ENCODE measurements at places on chromosomes 16 and 17. TPM values are rescaled to one million over a fixed set of nuclear protein-coding genes. Genes with fewer than 3 reads are reported as not detected.
A peak's percentile ranks its signal among the peaks of the same experiment; 100 is the strongest.

DNA sequence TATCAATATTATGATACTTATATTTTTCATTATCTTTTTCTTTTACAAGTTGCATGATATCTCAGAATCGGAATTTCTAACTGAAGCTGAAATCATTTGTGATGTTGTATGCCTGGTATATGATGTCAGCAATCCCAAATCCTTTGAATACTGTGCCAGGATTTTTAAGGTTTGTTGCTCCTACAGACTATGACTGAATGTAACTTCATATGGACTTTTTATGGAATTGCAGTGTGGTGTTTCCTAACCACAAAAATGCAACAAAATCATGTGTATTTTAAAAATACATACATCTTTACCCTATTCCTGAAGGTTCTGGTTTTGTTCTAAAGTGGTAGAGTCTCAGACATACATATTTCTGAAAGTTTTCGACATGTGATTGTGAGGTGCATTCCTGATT, 58.8 kb upstream of the RHBDL3 start:
- no peak for DNase-seq

C16orf86 gene
- total RNA-seq: 0.34 TPM

- DNase-seq: no peak
These were observed 13.7 kb downstream of the N4BP1 start for GRCh38 chr16:48596326-48596725.

GRCh38 chr17:37791447-37792399, 46.9 kb upstream of the HNF1B start:
- DNase-seq: no peak

DNA sequence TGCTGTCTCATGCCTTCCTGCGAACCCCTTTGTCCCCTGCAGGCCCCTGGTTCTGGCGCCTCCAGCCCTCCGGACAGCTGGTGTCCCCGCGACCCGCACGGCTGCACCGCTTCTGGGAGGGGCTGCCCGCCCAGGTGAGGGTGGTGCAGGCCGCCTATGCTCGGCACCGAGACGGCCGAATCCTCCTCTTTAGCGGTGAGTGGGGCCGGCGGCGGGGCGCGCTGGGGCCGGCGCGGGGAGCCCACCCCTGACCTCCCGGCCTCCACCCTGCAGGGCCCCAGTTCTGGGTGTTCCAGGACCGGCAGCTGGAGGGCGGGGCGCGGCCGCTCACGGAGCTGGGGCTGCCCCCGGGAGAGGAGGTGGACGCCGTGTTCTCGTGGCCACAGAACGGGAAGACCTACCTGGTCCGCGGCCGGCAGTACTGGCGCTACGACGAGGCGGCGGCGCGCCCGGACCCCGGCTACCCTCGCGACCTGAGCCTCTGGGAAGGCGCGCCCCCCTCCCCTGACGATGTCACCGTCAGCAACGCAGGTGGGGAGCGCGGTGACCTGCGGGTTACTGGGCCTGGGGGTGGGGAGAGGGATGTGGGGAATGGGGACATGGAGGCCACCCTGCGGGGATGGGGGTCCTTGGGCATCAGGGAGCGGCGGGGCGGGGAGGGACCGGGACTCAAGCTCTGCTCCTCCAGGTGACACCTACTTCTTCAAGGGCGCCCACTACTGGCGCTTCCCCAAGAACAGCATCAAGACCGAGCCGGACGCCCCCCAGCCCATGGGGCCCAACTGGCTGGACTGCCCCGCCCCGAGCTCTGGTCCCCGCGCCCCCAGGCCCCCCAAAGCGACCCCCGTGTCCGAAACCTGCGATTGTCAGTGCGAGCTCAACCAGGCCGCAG, 7.1 kb upstream of the IL32 start:
- DNase-seq: peak; percentile 33

DNA sequence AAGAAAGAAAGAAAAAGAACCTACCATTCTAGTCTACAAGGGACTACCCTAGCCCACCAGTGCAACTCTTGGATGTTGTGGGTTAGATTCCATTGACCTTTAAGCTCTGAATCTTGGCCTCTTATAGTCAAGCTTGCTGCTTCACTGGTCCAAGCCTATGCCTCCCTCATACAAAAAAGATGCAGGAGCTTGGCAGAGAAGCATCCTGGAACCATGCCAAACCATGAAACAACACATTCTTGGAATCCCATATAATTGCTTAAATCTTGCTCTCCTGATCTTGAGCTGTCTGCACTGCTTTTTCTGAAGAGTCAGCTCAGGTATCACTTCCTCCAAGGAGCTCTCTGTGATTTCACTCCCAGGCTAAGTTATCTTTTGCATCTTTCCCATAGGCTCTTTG, 117.9 kb upstream of the GPR139 start:
- no peak for DNase-seq

GUCY2D gene
- 1.7 TPM for total RNA-seq

DNA sequence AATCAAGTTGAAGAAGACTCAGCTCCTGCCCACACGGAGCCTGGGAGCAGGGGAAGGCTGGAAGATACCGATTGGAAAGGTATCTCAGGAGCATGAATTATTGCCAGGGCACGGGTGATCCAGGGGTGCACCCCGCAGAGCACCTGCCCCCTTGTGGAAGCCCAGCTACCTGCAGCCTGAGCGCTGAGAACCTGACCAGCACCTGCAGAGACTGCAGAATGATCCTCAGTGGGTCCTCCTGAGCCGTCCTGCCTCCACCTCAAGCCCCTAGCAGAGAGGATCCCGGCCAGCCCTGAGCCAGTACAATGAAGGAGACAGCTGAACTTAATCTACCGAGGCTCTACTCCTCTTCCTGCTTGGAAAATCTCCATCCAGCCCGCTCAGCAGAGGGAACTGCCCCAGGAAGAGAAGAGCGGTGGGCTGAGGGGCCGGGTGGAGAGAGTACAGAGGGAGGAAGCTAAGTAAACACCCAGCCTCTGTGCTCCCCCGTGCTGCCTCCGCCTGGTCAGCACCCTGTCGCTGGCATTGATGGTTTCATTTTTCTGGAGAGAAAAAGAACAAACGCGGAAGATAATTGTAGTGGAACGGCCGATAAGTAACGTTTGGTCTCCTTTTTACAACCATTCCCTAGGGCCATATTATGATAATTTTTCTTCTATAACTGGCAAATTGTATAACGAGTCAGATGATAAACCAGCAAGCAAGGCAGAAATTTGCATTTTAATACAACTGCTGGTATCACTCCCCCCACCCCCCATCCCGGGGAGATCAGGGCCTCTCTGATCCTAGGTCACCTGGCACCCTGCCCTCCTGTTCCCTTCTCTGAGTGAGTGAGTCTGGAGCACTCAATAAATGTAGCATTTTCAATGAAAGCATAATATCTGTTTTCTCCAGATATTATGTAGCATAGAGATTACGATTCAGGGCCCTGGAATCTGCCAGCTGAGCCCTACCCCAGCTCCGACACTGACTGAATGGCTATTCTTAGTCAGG, 204.5 kb upstream of the RPL38 start:
- DNase-seq: peak; percentile 85

DNA sequence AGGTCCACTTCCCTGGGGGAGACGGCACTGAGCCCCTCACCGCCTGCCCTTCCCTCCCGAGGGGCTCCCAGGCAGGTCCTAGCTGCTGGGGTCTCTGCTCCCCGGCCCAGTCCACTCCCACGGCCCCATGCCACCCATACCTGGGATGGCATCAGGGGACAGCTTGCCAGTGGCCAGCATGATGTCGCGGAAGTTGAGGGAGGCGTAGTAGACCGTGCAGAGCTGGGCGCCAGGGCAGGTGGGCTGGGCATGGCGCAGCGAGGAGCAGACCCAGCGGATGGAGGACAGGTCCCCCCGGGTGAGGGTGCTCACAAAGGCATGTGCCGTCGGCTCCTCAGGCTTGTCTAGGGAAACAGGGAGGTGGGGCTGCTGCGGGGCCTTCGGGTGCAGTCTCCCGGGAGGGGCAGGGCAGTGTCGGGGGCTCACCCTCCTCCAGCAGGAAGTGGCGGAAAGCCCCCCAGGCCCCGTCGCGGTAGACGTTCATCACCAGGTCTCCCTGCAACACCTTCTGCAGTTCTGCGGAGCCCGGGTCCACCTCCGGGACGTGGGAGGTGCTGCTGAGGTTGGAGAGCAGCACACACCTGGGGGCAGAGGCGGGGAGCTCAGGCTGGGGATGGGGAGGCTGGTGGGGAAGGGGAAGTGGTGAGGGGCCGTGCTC, 13.5 kb downstream of the FASN start:
- DNase-seq: no peak

- no peak for DNase-seq
These were observed 4.8 kb upstream of the MAPT start for GRCh38 chr17:45889579-45889978.

CSH1 gene
- total RNA-seq: not detected

DNA sequence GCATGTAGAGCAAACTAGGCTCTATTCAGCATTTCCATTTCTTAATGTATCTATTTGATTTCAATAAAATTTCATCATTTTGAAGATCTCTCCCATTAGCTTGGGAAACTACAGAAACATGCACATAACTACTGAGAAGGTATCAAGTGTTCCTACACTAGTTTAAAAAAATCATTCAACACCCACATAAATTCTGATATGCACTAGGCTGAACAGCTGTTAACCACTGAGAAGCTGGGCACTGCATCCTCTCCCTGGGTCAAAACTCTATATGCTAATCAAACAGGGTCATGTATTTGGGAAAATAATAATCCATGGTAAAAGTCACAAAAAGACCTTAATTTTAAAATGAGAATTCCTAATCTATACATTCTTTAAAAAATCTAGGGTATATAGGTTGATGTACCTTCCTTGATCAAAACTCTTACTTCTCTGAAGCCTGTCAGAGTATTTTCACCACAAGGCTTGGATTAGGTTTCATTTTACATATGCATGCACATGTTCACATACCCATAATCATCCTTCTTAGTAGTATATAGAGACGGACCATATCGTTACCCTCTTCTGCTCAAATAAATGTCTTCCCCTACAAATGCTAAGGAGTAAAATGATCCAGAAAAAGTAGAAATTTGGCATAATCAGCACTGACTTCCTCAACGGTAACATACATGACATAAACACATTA, 57.2 kb downstream of the KANSL1 start:
- no peak for DNase-seq

GRCh38 chr16:81532491-81533174, 88.0 kb downstream of the CMIP start:
- no peak for DNase-seq

DNA sequence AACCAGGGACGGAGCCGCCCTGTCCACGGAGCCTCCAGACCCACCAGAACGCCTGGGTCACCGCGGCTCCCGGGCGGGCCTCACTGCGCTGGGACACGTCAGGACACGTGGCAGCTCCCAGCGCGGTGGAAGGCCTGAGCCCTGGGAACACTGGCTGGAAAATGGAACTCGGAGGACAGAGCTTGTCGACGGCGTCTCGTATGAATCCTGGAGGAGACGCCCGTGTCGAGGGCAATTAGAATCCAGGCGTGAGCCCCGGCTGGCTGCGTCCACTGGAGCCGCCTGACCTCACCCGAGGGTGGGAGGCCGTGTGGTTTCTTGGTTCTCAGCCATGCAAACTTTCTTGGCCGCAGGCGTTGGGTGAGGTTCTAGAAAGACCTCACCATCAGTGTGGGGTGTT, 173.9 kb downstream of the LAT start:
- no peak for DNase-seq

C17orf113 gene
- 4.7 TPM for total RNA-seq

DNA sequence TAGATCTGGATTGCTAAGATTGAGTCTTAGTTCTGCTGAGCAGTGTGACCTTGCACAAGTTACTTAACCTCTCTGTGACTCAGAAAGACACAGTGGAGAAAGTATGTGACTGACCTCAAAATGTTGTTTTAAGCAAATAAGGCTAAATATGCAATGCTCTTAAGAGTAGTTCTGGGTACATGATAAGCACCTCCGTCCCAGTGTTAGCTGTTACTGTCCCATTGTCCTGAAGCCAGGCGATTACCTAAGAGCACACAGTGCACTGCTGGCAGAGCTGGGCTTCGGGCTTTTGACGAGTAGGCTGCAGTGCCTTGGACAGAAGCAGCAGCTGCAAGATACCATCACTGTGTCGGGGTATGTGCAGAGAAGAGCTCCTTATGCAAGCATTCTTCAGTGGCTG, 32.7 kb upstream of the FOXF1 start:
- no peak for DNase-seq

- no peak for DNase-seq
These were observed 151.0 kb upstream of the RBL2 start for GRCh38 chr16:53282975-53283946.

ZNF287 gene
- total RNA-seq: 7.1 TPM

NEUROD2 gene
- not detected for total RNA-seq

DNA sequence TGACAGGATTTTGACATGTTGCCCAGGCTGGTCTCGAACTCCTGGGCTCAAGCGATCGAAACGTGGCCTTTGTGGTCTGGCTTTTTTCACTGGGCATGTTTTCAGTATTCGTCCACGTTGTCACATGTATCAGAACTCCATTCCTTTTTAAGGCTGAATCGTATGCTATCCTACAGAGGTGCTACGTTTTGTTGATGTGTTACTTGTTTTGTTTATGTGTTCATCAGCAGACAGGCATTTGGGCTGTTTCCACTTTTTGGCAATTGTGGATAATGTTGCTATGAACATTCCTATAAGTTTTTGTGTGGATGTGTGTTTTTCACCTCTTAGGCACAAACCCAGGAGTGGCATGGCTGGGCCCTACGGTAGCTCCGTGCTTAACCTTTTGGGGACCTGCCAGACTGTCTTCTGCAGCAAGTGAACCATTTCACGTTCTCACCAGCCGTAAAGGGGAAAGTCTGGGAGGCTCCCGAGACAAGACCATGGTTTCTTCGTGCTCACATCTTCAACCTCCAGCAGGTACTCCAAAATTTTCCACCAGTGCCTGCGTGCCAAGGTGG, 26.9 kb downstream of the ADCY9 start:
- DNase-seq: no peak

- DNase-seq: no peak
These were observed 45.7 kb downstream of the SPOP start for GRCh38 chr17:49632201-49632600.

GRCh38 chr16:4966736-4967453, 8.8 kb downstream of the SEC14L5 start:
- no peak for DNase-seq

DNA sequence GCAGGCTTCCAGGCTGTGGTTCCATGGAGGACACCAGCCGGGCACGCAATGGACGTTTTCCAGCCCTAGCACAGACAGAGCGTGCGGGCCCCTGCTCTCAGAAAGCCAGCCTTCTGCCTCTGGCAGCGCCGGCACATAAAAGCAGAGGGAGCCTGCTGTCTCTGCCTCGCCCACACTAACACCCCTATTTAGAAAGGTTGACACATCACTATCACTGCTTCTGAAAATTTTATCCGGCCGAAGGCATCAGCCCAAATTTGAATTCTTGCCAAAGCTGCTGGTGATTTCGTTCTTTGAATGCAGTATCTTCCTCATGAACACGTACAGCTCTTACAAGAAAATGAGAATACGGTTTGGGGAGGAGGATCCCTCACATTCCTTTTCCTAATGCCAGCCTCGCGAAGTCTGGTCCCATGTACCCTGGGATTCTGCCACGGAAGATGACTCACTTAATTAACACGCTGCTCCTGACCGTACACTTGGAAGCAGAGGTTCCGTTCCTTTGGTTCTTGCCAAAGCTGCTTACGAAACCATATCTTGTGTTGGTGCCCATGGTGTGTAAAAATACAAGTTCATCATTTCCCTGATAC, 1.3 kb upstream of the RAB11FIP3 start:
- no peak for DNase-seq

RTN4RL1 gene
- total RNA-seq: 0.54 TPM

HASPIN gene
- total RNA-seq: 9.5 TPM

TP53TG3B gene
- total RNA-seq: not detected

TNP2 gene
- total RNA-seq: not detected

RHBDL1 gene
- 2.9 TPM for total RNA-seq

- DNase-seq: peak; percentile 81
These were observed 16.2 kb downstream of the SMTNL2 start for GRCh38 chr17:4600563-4600962.
